ENCODE measurements at places on chromosomes 11 and 22. TPM values are rescaled to one million over a fixed set of nuclear protein-coding genes. Genes with fewer than 3 reads are reported as not detected.
A peak's percentile ranks its signal among the peaks of the same experiment; 100 is the strongest.

LMNTD2 gene
- 0.14 TPM for total RNA-seq

SAA2 gene
- not detected for total RNA-seq

C22orf31 gene
- not detected for total RNA-seq

NXPE1 gene
- not detected for total RNA-seq

KCNQ1 gene
- 2.6 TPM for total RNA-seq

SEC14L6 gene
- not detected for total RNA-seq

CREBZF gene
- 77.7 TPM for total RNA-seq

SCGB2A2 gene
- total RNA-seq: not detected

LIN7C gene
- total RNA-seq: 98.0 TPM

DNA sequence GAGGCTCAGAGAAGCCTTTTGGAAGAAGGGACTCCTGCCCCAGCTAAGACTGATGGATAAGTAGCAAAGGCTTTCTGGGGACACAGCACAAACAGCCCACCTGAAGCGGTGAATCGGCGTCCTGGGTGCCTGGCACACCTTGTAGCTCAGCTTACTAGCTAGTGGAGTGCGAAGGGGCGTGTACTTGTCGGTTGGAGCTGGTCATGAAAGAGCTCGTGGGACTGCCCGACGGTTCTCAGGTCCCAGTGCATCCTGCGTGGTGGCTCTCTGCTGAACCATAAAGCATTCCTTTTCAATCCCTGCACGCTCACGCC lies 690 bp upstream of the UVRAG start:
- H3K36me3 ChIP-seq: no peaks in the 10 kb centered on the region
- peak overlapping the region; percentile 60 for H3K4me3 ChIP-seq
- no peaks in the 10 kb centered on the region for H3K4me1 ChIP-seq
- peak overlapping the region; percentile 91 for H3K27ac ChIP-seq
- DNase-seq: no peak

- DNase-seq: peak; percentile 77
- peaks cover 38% of the 10 kb centered on the region for H3K4me1 ChIP-seq
- no peaks in the 10 kb centered on the region for H3K27me3 ChIP-seq
- no peaks in the 10 kb centered on the region for H3K36me3 ChIP-seq
Measured at GRCh38 chr22:20243537-20244249, 24.4 kb downstream of the RTN4R start.

DNA sequence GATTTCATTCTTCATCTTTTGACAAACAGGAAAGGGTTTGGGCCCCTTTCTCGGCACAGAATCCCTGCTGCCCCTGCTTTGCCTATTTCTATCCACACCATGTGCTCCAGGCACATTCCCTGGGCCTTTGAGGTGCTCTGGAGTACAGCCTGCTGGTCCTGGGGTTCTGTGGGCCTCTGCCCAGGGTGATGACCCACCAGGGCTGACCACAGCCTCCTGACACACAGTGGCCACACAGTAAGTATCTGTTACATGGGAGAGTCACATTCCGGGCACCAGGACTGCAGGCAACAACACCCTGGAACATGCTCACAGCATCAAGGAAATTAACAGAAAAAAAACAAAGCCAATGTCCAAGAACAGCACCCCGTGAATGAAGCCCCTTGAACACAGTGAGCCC lies 39.1 kb downstream of the SCUBE2 start:
- H3K4me3 ChIP-seq: no peak overlapping the region
- H3K27ac ChIP-seq: no peak overlapping the region
- peaks cover 6% of the 10 kb centered on the region for H3K4me1 ChIP-seq
- no peak for DNase-seq
- no peaks in the 10 kb centered on the region for H3K36me3 ChIP-seq

DNA sequence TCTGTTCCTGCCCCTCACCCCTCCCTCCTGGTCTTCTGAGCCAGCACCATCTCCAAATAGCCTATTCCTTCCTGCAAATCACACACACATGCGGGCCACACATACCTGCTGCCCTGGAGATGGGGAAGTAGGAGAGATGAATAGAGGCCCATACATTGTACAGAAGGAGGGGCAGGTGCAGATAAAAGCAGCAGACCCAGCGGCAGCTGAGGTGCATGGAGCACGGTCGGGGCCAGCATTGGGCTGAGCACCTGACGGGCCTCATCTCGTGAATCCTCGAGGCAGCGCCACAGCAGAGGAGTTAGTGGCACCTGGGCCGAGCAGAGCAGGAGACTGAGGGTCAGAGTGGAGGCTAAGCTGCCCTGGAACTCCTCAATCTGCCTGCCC lies 941.8 kb downstream of the BRD1 start:
- H3K27ac ChIP-seq: no peak overlapping the region
- H3K36me3 ChIP-seq: no peaks in the 10 kb centered on the region
- no peak for DNase-seq
- no peak overlapping the region for H3K4me3 ChIP-seq

- H3K27ac ChIP-seq: no peak overlapping the region
- H3K4me3 ChIP-seq: no peak overlapping the region
- no peaks in the 10 kb centered on the region for H3K27me3 ChIP-seq
- H3K4me1 ChIP-seq: no peaks in the 10 kb centered on the region
- no peak for DNase-seq
Measured at GRCh38 chr11:121661880-121662486, 209.2 kb upstream of the SORL1-AS1 start.

GRCh38 chr22:20029550-20030225 lies 8.8 kb downstream of the TANGO2 start:
- DNase-seq: no peak
- no peak overlapping the region for H3K4me3 ChIP-seq
- no peaks in the 10 kb centered on the region for H3K36me3 ChIP-seq
- H3K4me1 ChIP-seq: no peaks in the 10 kb centered on the region
- no peak overlapping the region for H3K27ac ChIP-seq
- no peaks in the 10 kb centered on the region for H3K27me3 ChIP-seq

GRCh38 chr22:39508393-39508792 lies 6.3 kb downstream of the MIEF1 start:
- H3K27ac ChIP-seq: no peak overlapping the region
- DNase-seq: no peak
- H3K36me3 ChIP-seq: no peaks in the 10 kb centered on the region
- no peak overlapping the region for H3K4me3 ChIP-seq

GRCh38 chr11:40252236-40252635 lies 1207.2 kb downstream of the LRRC4C start:
- no peaks in the 10 kb centered on the region for H3K36me3 ChIP-seq
- no peaks in the 10 kb centered on the region for H3K27me3 ChIP-seq
- no peak overlapping the region for H3K27ac ChIP-seq
- H3K4me3 ChIP-seq: no peak overlapping the region

DNA sequence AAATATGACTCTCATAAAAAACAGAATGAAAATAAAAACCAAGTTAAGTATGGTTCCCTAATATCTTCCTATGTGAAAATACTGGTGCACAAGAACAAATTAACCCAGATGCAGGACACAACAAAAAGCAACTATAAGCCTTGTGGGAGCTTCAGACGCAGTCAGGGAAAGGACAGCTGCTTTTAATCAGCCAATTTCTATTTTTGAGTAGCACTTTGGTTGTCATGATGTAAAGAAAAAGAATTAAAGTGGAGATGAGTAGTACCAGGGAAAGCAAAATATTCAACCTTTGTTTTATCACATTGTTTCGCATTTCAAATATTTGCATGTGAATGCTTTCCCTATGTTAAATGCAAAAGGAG lies 339.9 kb downstream of the SOX6 start:
- no peak overlapping the region for H3K27ac ChIP-seq
- no peaks in the 10 kb centered on the region for H3K27me3 ChIP-seq
- H3K36me3 ChIP-seq: no peaks in the 10 kb centered on the region

DNA sequence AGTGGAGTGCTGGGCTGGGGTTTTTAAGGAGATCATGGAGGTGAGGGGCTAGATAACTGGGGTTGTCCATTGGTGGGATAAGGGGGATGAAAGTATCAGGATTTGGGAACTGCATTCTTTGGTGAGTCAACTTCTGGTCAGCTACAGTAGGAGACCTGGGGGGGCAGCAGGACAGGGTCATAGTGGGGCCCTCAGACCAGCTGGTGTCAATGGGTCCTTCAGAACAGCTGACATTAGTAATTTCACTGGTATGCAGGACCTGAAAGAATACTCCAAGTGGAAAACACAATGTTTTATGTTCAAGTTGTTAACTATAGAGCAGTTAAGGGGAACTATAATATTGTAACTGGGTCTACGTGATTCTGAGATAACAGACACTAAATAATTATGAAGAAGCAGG lies 2.8 kb upstream of the TTC12 start:
- no peak overlapping the region for H3K4me3 ChIP-seq
- no peaks in the 10 kb centered on the region for H3K27me3 ChIP-seq
- peaks cover 8% of the 10 kb centered on the region for H3K4me1 ChIP-seq
- no peaks in the 10 kb centered on the region for H3K36me3 ChIP-seq

GRCh38 chr11:134360050-134360835 lies 28.5 kb downstream of the GLB1L2 start:
- H3K4me1 ChIP-seq: no peaks in the 10 kb centered on the region

DNA sequence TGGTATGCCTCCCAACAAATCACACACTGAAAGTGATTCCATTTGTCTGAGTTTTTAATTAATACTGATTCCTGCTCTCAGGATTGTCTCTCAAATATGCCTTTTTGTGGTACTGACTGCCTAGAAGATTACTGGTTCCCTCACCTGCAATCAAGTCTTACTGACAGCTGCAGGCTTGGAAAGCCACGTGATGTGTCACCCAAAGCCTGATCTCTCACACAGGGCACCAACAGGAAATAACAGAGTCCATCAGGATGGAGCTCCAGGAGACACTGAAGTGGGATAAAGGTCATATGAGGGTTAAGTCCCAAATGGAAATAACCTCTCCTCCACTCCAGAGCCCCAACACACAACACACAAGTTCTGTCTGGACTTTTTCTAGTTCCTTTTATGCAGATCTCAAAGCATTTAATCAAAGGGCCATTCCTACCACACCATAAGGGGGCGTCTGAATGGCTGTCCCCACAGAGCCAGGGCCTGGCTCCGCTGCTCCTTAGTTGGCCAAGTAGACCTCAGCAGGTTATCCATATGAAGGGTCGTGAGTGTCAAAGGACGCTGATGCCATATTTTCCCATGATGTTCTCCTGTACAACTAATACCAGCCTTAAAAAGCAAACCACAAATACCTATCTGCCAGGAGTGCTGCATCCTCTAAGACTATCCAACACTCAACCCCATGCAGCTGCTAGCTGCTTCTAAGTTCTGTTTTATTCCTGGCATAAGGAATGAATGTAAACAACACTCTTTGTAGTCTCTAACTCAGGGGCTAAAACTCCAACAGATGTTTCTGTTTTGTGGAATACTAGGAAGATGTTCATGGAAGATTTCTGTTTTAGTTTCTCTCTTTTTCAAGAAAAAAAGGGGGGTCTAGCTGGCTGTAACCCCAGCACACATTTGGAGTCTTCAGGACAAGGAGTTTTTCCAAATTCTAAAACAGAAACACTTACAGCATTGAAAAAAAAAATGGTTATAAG lies 13.0 kb downstream of the SCUBE2 start:
- DNase-seq: no peak
- H3K36me3 ChIP-seq: no peaks in the 10 kb centered on the region
- H3K27ac ChIP-seq: no peak overlapping the region

Data from uterus (tissue), 4 donors.